SW 1271 (cell line): ENCODE measurements at places on chromosomes 5 and 9.

DNA sequence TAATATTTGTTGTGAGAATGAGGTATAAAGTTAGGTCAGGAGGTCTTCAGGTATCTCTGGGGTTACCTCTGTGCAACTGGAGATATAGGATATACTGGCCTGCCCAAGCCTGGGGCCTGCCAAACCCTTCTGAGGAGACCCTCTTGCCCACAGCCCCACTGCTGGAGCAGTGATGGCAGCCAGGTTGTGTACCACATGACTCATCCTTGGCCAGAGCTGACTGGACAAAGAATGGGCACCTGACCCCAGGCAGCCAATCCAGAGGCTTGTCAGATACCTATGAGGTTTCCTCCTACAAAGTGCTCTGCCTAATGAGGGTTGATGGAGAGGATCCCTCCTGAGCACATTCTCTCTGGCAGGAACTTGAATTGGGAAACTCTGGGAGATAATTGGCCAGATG lies 56.1 kb upstream of the TBC1D2 start:
- DNase-seq = no peak

GRCh38 chr5:134508521-134509195 lies 16.8 kb upstream of the JADE2 start:
- DNase-seq = no peak

GRCh38 chr9:37441776-37442370 lies 19.4 kb downstream of the GRHPR start:
- no peak for DNase-seq

DNA sequence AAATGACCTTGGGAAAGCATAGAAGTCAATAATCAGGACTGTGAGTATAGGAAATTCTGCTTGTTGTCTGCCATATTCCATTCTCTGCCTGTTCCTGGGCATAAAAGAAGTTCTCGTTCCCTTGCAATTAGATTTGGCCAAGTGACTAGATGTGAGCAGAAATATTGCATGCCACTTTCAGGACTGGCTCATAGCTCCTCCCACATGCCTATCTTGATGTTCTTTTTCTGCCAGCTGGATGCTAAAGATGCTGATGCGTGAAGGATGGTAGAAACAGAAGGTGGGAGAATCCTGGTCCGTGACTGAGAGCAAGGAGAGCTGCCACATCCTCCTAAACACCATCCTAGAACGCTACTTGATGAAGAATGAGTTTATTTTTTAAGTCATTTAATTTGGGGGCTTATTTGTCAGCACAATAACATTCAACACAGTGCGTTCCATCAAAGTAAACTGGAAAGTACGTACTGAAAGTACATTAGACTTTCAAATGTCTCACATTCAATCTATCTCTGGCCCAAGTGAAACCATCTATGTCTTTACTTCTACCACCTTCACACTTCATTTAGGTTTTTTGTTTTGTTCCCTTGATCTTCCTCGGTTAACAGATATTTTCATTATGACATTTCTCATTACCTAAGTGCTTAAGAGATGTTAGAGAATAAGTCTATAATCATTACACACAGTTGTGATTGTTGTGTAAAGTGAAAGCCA lies 648.5 kb downstream of the RAB3C start:
- no peak for DNase-seq

GRCh38 chr5:40679913-40680681 lies at the start of gene PTGER4:
Gene PTGER4 (plus strand): TSS chr5:40679915. CDS start chr5:40680994, 1,079 bp downstream.
- peak; percentile 35 for DNase-seq
